HFF-Myc (cell line): ENCODE measurements at places on chromosomes 13 and 19.

GRCh38 chr13:67283637-67284036 is 53.5 kb upstream of the PCDH9 start:
- no peak for DNase-seq

GRCh38 chr19:4304538-4305256 is at the start of gene FSD1:
Gene FSD1 (plus strand): TSS chr19:4304598. CDS start chr19:4304747, 149 bp downstream.
- no peak for DNase-seq

DNA sequence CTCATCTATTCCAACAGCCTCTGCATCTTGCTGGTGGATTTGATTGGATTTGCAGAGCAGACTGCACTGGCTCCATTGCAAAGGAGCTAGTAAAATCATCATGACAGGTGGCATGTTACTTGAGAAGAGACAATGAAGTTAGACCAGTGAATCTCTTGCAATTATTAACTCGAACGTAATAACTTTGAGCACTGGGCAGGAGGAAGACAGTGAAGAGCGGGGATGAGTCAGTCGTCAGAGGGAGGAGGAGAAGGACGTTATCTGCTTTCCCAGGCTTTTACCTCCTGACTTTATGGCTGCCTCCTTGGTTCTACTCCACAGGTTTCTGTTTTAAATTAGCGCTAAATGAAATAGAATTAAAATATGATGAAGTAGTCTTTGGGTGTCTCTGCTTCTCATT is 257.8 kb upstream of the IPO5 start:
- no peak for DNase-seq

DNA sequence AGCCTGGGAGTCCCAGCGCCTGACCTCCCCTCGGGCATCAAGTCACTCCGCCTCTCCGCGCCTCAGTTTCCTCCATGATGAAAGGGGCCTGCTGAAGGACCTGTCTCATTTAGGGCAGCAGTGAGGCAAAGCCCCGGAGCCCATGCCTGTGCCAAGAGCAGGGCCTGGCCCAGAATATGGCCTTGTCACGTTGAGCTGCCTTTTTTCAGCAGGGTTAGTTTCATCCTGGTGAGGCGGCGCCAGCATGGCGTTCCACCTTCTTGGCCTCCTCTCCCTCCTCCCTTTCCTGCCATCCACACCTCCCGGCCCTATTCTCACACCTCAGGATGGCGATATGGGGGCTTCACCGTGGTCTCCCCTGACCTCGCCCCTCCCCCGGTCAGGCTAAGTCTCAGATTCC is 30.2 kb downstream of the PAK4 start:
- DNase-seq: no peak

DNA sequence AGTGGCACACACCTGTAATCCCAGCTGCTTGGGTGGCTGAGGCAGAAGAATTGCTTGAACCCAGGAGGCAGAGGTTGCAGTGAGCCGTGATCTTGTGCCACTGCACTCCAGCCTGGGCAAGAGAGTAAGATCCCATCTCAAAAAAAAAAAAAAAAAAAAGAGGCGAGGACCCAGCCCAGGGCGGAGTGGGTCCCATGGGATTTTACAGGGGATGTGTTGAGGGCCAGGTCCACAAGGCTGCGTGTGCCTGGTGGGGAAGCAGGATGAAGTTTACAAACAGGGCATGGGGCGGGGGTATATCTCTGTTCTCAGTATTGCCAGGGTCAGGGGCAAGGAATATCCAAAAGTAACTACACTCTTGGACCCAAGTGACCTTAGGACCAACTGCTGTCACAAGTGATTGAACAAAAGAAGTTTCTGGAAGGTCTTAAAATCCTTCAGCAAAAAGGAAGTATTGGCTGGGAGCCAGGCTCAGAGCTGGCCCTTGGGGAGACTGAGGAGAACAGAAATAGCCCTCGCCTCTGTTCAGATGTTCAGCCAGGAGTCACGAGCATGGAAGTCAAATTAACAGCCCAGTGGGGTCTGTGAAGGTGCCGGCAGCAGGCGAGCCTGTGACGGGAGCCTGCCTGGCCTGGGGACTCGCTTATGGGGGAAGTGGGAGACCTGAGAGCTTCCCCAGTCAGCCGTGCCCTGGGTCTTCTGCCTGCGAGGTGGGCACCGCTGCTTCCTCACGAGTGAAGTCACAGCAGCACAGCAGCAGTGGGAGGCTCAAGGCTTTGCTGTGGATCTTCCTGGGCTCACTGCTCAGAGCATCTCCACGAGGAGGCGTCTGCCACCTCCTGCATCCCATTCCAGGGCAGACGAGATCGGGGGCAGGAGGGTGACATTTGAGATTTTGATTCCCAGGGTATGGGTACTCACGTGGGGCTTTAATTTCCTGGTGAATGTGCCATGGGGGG is 6.4 kb downstream of the MYO9B start:
- no peak for DNase-seq
